A673 (cell line): ENCODE measurements at places on chromosomes 16 and 17.

DNA sequence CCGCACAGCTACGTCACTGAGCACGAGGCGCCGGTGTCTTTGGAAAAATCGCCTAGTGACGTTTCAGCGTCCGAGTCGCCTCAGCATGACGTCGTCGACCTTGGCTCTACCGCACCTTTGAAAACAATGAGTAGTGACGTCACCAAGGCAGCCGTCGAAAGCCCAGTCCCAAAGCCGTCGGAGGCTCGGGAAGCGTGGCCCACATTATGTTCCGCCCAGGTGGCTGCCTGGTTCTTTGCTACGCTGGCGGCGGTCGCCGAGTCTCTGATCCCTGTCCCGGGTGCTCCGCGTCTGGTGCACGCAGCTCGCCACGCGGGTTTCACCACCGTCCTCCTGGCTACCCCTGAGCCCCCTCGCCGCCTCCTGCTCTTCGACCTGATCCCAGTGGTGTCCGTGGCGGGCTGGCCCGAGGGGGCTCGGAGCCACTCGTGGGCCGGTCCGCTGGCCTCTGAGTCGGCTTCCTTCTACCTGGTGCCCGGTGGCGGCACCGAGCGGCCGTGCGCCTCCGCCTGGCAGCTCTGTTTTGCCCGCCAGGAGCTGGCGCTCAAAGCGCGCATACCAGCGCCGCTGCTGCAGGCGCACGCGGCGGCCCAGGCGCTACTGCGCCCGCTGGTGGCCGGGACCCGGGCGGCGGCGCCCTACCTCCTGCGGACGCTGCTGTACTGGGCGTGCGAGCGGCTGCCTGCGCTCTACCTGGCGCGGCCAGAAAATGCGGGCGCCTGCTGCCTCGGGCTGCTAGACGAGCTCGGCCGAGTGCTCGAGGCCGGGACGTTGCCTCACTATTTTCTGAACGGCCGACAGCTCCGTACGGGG is 1.5 kb downstream of the TMEM102 start:
- peak; percentile 92 for DNase-seq

DNA sequence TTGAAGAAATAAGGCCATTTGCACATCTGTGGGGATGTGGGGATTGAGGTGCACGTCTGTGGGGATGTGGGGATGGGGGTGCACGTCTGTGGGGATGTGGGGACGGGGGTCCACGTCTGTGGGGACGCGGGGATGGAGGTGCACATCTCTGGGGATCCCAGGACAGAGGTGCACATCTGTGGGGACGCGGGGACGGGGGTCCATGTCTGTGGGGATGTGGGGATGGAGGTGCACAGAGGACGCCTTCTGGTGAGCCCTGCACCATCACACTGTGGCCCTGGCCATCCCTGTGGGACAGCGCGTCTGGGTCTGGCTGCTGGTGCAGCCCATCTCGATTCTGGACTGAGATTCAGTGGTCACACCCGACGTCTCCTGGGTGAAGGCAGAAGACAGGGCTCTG is 161.4 kb downstream of the LAT start:
- no peak for DNase-seq

GRCh38 chr17:46979147-46979863 is at the start of gene RPRML:
Gene RPRML, minus strand, starts transcription at chr17:46979253. Its CDS starts 246 bp downstream, at chr17:46979007.
- peak; percentile 40 for DNase-seq

DNA sequence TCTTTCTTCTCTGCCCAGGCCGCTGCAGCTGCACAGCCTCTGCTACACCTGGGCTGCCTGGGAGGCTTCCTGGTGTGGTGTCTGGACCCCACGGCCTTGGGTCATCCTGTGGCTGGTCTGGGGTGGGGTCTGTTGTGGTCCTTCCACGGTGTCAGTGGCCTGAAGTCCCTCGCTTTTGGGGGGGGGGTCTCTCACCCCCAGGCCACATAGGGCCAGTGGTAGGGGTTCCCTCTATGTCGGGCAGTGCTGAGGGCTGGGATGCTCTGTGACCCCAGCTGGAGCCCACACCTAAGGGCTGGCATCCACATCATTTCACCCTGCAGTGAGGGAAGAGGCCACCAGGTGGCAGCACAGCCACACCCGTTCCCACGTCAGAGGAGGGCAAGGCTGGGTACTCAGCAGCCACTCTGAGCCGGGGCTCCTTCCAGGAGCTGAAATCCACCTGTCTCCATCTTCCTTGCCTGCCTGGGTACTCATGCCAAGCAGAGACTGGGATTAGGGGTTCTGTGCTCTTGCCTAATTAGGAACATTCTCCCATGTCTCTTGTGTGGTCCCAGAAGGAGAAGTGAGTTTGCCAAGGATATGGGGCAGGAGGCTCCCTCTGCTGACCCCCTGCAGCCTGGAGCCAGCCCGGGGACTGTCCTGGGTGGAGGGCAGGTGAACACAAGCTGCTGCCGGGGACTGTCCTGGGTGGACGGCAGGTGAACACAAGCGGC is 13.0 kb downstream of the ENGASE start:
- peak; percentile 70 for DNase-seq

GRCh38 chr17:65173284-65173793 is 36.2 kb downstream of the RGS9 start:
- DNase-seq = peak; percentile 50

- no peak for DNase-seq
Observed at GRCh38 chr16:68235887-68236136, at the start of gene ESRP2. Gene ESRP2, minus strand, starts transcription at chr16:68236127. Its CDS starts 82 bp downstream, at chr16:68236045.

DNA sequence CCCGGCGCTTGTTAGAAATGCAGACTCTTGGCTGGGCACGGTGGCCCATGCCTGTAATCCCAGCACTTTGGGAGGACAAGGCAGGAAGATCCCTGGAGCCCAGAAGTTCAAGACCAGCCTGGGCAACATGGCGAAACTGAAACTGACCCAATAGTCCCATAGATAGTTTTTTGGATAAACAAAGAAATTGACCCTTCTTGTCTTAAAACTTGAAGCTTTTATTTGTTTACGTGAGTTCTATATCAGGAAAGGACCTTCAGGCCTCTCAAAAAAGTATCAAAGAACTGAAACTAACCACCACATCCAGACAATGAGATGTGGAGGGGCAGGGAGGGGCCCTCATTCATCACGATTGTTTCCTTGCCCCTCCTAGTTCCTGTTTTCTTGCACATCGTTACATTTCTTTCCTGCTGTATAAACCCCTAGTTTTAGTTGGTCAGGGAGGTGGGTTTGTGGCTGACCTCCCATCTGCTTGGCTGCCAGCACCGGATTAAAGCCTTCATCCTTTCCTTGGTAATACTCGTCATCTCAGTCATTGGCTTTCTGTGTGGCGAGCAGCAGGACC is 29.9 kb upstream of the PRM1 start:
- DNase-seq = no peak

- DNase-seq = peak; percentile 50
Observed at GRCh38 chr17:37770631-37771518, 26.0 kb upstream of the HNF1B start.

DNA sequence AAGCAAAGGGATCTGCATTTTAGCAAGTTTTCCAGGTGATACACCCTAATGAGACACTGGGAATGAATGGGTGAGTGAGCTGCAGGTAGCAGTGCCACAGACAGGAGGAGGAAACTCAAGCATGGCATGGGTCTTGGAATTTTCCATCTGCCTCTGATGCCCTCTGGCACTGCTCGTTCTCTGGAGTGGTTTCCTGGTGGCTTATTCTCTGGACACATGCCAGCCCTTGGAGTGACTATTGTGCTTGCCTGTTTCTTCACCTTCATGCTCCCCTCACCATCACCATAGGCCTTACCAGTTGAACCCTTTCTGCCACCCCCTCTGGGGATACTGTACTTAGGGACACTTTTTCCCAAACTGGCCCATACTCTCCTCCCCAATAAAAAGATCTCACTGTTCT is 1.6 kb downstream of the COASY start:
- peak; percentile 23 for DNase-seq

DNA sequence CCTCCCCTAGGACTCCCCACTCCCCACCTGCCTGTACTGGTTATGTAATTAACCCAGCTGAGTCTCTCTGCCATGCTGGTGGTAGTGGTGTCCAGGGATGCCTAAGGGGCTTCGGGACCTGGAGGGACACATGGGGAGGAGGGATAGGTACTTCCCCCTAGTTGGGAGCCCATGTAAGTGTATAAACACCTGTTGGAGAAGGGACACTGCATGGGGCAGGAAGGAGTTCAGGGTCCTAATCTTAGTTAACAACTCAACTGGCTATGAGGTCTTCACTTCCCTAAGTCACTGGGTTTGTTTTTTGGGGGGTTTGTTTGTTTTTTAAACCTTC is 1.3 kb downstream of the RASL10B start:
- no peak for DNase-seq

DNA sequence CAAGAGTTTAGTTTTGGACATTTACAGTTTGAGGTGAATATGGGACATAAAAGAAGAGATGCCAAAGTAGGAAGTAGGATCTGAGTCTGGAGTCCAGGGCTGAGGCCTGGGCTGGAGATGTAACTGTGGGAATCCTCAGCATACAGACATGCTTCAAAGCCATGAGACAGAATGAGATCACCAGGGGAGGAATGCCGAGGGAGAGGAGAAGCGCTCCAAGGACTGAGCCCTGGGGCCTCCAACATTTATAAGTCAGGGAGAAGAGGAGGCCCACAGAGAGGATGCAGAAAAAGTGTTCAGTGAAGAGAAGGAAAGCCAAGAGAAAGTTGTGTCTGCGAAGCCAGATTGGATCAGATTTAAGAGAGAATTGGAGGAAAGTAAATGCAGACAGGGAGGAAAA is 277.5 kb upstream of the MYOCD start:
- DNase-seq = no peak

GRCh38 chr17:82836823-82837357 is 2.9 kb downstream of the ZNF750 start:
- no peak for DNase-seq

DNA sequence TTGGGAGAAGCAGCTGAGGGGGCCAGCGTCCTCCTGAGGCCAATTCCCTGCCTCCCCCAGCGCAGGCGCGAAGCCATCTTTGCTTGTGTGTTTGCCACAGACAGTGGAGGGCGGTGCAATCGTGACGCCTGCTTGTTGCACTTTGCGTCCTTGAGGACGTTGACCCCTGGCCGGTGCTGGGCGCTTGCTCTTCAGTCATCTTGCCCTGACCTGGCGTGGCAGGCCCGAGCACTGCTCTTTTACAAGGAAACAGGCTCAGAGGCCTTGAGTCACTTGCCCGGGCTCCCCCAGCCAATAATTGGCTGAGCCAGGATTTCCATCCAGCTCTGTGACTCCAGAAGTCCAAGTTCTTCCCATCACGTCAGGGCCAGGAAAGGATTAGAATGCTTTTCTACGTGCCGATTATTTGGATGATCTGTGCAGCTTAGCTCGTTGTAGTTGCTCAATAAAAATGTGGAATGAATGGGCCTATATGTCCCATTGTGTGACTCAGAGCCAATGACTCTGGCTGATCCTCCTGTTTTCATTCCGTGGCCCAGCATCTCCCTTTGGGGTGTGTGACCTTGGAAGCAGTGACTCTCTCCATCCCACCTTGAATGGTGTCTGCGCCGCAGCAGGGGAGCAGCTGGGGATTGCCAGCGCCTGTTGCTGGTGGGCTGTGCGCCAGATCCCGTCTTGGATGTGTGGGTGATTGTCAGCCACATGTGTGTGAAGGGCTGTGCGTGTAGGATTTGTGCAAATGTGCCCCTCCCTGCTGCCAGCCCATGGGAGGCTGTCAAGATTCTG is 214.1 kb downstream of the SEC14L1 start:
- DNase-seq = peak; percentile 40

DNA sequence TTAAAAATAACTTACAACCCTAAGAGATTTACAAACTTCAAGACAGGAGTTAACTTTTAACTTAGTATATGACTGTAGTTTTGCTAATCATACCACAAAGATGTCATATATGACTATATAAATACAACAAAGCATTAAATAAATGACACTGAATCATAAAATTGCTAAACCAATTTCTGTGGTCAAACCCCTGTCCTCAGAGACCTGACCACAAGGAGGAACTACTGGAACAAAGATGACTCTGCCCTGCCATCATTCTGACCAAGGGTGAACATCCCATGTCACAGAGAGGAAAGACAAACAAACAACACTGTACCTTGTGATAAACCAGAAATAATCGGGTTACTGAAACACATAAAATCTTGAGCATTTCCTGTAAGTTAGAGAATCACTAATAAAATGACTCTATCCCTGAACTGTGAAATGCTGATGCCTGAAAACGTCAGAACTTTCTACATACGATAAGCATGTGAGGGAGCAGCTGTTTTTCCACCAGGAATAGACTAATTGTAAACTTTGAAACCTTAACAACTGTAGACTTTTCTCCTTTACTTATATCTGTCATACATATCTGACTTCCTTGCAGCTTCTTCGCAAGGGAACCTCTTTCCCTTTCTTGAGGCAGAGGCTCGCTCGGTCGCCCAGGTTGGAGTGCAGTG is 47.9 kb downstream of the WDR59 start:
- no peak for DNase-seq

GRCh38 chr17:57861000-57861789 is 11.4 kb upstream of the MRPS23 start:
- peak; percentile 41 for DNase-seq

DNA sequence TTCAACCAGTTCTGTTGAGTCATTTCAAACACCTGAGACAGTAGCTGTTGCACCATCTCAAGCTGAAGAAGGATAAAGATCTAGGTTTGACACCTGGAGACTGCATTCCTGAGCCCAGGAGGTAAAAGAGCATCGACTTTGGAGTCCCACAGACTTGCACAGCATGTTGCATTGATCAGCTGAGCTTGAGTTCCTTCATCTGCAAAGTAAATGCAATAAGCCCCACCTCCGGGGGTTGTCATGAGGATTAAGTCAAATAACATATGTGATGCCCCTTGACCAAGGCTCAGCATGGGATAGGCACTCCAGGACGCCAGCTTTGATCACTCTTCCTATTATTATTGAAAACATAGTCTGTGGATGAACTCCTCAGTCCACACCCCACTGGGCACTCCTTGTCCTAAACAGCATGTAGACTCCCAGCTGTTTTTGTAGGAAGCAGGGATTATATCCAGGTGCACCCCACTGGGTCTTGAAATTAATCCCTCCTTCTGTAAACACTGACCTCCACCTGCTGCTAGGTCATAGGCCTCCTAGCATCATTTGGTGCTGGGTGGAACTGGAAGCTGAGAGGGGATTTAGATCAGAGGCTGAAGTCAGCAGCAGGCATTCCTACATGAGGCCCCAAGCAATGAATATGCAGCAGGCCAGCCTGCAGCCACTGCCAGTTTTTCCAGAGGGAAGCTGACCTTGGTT is 259.0 kb downstream of the HS3ST4 start:
- DNase-seq = peak; percentile 25

GRCh38 chr16:89044418-89045180 is 49.1 kb upstream of the ACSF3 start:
- no peak for DNase-seq

- DNase-seq = no peak
Observed at GRCh38 chr16:51522902-51523301, 371.8 kb upstream of the SALL1 start.

GRCh38 chr16:89404561-89404960 is 85.8 kb downstream of the ANKRD11 start:
- DNase-seq = no peak

DNA sequence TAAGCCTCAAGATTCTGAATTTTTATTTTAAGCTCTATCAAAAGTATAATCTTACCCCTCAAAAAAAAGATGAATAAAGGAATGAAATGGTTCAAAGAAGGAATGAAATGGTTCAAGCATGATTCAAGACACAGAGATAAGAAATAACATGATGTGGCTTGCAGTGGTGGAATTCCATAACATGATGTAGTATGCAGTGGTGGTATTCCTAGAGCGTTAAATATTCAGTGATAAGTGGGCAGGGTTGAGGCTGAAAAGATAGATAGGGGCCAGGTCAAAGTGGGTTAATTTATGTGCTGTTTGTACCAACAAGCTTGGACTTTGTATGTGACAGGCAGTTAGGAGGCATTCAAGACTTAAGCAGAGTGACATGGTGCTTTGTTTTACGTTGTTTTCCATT is 29.6 kb downstream of the TNRC6A start:
- DNase-seq = no peak

GRCh38 chr16:81902025-81902424 is 109.2 kb downstream of the SDR42E1 start:
- no peak for DNase-seq
